ENCODE measurements at places on chromosomes 1 and 21.

DNA sequence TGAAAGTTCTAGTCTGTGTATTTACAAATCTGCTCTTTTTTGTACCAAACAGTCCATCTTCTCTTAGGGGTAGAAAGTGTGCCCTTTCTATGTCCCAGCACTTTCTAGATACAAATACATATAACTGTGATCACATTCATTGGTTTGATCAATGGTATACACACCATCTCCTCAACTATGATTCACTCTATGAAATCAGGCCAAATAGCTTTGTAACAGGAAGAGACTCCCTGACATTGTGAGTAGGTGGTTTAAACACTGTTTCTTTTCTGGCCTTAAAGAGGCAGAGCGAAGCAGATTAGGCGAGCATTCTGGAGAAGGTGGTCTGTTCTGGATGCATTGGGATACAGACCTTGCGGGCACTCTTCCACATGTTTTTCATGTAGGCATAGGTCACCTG is 39.3 kb upstream of the EXOSC10 start:
- DNase-seq: no peak

- no peak for DNase-seq
Observed at GRCh38 chr1:224582041-224582440, 34.1 kb upstream of the CNIH3 start.

DNA sequence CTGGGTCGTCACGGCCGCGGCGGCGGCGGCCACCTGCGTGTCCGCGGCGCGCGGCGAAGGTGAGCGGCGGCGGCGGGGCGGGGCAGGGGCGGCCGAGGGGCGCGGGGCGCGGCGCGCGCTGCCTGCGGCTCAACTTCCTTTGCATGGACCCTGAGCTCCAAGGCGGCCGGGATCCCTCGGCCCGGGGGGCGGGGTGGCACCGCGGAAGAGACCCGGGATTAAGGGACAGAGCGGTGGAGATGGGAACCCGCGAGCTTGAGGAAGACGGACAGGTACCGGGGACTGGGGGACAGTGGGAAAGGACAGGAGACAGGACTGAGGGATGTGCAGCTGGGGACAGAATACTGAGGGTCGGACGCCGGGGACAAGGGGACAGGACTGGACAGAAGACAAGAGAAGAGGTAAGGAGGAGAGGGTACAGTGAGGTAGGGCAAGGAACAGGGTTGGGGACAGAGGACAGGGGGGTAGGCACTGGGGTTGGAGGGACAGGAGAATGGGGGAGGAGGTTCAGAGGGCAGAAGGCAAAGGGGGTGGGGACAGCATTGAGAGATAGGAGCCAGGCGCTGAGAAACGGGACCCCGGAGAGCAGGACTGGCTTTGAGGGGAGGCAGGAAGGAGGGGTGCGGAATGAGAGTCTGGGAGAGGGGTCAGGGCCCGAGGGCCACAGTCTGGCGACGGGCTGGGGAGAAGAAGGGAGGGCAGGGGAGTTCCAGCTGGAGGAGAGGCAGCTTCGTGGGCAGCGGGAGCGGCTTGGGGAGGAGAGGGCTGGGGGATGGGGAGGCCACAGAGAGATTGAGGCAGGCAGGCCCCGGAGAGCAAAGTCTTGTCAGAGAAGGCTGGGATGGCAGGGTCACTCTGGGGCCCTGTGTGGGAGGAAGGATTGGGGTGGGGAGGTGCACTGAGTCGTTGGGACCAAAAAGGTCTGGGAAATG is 648 bp downstream of the EPHA8 start:
- DNase-seq: no peak

- no peak for DNase-seq
Observed at GRCh38 chr1:93877529-93877928, 1.5 kb downstream of the DNTTIP2 start.

GRCh38 chr1:20347699-20348098 is 57.0 kb downstream of the VWA5B1 start:
- no peak for DNase-seq

DNA sequence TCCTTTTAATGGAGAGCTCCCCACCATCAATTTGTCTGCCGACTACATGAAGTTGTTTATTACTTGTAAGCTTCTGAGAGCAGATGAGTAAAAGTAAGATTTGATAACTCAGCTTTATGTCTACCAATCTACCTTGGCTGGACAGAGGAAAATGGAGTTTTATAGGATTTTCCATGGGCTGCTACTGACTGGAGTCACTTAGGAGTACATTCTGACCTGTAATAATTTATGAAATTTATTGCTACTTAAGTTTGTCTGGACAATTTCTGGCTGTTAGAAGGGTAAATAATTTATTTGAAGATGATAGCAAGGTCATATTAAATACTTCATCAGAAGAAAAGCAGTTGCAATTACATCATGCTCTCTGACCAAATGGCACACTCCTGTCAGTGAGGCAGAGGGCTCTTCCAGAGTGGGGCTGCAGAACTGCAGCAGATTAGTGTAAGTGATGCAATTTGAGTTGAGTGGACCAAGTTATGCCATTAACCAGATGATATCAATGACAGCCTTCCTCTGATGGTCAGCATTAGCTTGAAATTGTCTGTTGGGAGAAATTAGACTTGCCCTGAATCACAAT is 736.7 kb upstream of the PTBP2 start:
- no peak for DNase-seq

DNA sequence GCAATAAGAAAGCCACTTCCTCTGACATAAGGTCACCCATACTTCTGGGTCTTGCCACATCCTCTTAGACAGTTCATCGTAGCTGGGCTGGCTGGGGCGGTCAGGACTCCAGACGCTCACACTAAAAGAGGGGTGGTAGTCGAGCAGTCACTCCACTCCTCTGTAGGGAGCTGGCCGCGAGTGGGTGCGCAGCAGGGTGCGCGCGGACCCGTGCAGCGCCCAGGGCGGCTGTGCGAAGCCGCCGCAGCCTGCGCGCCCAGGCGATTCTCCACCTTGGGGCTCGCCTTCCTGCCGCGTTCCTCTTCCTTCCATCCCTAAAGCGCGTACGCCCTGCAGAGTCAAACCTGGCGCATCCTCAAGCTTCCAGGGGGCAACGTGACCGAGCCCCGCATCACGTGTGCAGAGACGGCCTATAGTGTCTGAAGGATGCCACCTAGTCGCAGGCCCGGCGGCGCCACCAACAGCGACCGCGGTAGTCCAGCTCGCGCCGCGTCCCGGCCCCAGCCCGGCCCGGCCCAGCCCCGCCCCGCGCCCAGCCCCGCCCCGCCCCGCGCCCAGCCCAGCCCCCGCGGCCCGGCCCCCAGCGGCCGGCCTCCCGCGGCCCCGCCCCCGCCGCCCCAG is 360 bp upstream of the PRDX6 start:
- DNase-seq: no peak

- DNase-seq: peak; percentile 50
Observed at GRCh38 chr1:207959141-207959825, 48.4 kb upstream of the CD34 start.

DNA sequence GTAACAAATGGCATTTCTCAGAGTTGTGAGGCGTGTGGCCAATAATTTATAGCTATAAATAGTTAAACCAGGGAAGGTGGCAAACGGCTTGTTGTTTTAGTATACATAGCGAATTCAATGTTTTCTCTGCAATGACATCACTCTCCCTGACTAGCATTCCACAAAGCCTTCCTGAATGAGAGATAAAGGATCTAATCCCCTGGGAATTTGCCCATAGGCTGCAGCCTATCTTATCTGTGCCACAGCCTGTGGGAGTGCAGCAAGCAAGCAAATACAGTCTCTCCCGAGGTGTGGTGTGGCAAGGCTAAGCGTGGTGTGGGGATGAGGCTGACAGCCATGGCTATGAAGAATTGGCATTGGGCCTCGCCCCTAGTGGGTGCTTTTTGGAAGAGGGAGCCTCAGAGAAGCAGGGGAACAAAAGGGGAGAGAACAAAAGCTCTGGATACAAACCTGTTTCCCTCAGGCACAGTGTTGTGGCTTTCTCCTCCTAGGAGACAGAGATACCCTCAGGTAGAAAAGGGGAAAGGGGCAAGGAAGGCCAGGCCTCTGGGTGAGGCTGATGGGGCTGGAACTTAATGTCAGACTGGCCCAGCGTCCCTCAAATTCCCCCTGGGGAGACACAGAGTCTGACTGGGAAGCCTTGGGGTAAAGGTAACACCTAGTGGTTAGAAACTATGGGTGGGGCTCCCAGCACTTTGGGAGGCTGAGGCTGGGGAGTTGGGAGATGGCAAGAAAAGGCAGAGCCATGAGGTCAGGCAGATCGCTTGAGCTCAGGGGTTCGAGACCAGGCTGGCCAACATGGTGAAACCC is 8.9 kb downstream of the TAGLN2 start:
- DNase-seq: no peak

DNA sequence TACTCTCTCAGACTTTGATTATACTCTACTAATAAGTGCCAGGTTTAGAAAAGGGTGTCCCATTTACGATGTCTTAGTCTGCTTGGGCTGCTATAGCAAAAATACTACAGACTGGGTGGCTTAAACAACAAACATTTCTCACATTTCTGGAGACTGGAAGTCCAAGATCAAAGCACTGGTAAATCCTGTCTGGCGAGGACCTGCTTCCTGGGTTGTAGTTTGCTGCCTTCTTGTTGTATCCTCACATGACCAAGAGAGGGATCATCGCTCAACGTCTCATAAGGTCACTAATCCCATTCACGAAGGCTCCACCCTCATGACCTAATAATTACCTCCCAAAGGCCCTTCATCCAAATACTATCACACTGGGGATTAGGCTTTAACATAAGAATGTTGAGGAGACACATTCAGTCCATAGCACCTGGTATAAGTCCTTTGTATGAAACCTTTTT is 12.0 kb downstream of the PRDX6 start:
- no peak for DNase-seq
